ENCODE measurements at places on chromosomes 5 and 9. TPM values are rescaled to one million over a fixed set of nuclear protein-coding genes. Genes with fewer than 3 reads are reported as not detected.

- H3K4me1 ChIP-seq = no peaks in the 10 kb centered on the region
- no peak for DNase-seq
- H3K36me3 ChIP-seq = no peaks in the 10 kb centered on the region
- peaks cover 32% of the 10 kb centered on the region for H3K27me3 ChIP-seq
- no peak overlapping the region for H3K27ac ChIP-seq
- H3K4me3 ChIP-seq = no peak overlapping the region
These were observed 64.7 kb upstream of the SPOCK1 start for GRCh38 chr5:137563646-137564397.

DNA sequence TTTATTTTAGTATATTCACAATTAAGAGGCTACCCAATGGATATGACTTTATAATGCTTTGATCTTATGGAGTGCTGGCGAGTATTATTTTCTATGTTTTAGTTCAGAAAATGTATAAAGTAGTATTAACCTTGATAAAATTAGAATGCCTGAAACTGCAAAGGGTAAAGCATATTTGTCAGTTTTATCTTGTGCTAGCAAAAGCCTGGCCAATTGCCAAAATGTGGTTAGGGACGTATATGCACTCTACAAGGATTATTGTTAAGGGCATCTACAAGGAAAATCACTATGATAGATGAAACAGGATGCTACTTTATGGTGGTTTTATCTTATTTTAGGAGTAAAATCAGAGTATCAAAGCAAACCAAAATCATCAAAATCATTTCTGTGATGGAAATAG is 281.7 kb downstream of the CCDC171 start:
- no peak overlapping the region for H3K4me3 ChIP-seq
- DNase-seq = no peak
- H3K36me3 ChIP-seq = no peaks in the 10 kb centered on the region
- no peaks in the 10 kb centered on the region for H3K4me1 ChIP-seq

- no peaks in the 10 kb centered on the region for H3K27me3 ChIP-seq
- H3K4me1 ChIP-seq = peaks cover 87% of the 10 kb centered on the region
- peaks cover 63% of the 10 kb centered on the region for H3K36me3 ChIP-seq
- DNase-seq = no peak
- H3K27ac ChIP-seq = peak overlapping the region; percentile 91
- H3K4me3 ChIP-seq = peak overlapping the region; percentile 62
These were observed 43.9 kb downstream of the FNBP1 start for GRCh38 chr9:129999141-129999510.

- H3K4me3 ChIP-seq = no peak overlapping the region
- no peak overlapping the region for H3K27ac ChIP-seq
- H3K36me3 ChIP-seq = no peaks in the 10 kb centered on the region
- H3K27me3 ChIP-seq = no peaks in the 10 kb centered on the region
- H3K4me1 ChIP-seq = no peaks in the 10 kb centered on the region
These were observed 250.1 kb downstream of the FAM170A start for GRCh38 chr5:119879446-119879845.

- H3K36me3 ChIP-seq = no peaks in the 10 kb centered on the region
- H3K27me3 ChIP-seq = no peaks in the 10 kb centered on the region
- no peak overlapping the region for H3K4me3 ChIP-seq
- DNase-seq = no peak
- no peaks in the 10 kb centered on the region for H3K4me1 ChIP-seq
These were observed 40.7 kb downstream of the LHFPL2 start for GRCh38 chr5:78607864-78608263.

The DUSP1 gene
- polyA plus RNA-seq = 258 TPM

The TMEM174 gene
- polyA plus RNA-seq = not detected

DNA sequence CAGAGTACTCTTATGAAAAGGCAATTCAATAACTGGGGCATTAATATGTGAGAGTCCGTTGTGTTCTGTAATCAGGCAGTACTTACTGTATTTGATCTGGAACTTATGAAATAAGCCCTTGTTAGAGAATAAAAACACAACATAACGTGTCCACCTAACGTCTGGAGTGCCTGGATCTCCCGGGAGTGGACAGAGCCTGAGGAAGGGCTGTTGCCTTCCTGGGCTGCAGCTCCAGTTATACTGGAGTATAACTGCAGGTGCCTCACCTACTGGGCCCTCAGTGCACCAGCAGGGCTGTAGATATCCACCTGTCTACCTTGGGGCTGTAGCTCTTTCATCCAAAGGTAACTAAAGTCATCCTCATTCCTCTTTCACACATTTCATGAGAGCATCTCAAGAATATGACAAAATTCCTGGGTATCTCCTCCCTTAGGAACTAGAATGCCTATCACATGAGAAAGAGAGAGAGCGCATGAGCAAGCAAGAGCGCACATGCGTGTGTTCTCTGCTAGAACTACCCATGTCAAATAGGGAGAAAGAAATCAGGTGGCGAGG is 200.1 kb downstream of the GAPVD1 start:
- H3K27ac ChIP-seq = no peak overlapping the region
- H3K4me1 ChIP-seq = no peaks in the 10 kb centered on the region
- no peaks in the 10 kb centered on the region for H3K27me3 ChIP-seq

DNA sequence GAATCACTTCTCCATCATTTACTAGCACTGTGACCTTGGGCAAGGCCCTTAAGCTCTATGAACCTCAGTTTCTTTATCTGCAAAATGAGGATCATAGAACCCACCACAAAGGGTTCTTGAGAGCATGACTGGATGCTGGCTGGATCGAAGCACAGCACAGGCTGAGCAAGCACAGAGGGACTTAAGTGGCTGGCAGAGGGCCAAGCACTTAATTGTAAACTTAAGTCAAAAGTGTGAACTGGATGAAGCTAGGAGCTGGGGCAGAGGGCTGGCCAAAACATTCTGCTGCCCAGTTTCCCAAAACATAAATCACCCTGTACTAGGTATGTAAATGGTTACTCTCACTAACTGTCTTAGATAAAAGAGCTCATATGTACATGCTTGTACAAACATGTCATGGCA is 112.3 kb upstream of the WWC1 start:
- no peak overlapping the region for H3K27ac ChIP-seq
- no peak for DNase-seq
- H3K4me3 ChIP-seq = no peak overlapping the region
- H3K27me3 ChIP-seq = no peaks in the 10 kb centered on the region
- no peaks in the 10 kb centered on the region for H3K4me1 ChIP-seq

GRCh38 chr9:135346438-135347050 is 133.0 kb upstream of the PPP1R26 start:
- H3K27ac ChIP-seq = no peak overlapping the region
- H3K27me3 ChIP-seq = no peaks in the 10 kb centered on the region
- no peaks in the 10 kb centered on the region for H3K36me3 ChIP-seq
- H3K4me1 ChIP-seq = no peaks in the 10 kb centered on the region

The PAX5 gene
- polyA plus RNA-seq = not detected

DNA sequence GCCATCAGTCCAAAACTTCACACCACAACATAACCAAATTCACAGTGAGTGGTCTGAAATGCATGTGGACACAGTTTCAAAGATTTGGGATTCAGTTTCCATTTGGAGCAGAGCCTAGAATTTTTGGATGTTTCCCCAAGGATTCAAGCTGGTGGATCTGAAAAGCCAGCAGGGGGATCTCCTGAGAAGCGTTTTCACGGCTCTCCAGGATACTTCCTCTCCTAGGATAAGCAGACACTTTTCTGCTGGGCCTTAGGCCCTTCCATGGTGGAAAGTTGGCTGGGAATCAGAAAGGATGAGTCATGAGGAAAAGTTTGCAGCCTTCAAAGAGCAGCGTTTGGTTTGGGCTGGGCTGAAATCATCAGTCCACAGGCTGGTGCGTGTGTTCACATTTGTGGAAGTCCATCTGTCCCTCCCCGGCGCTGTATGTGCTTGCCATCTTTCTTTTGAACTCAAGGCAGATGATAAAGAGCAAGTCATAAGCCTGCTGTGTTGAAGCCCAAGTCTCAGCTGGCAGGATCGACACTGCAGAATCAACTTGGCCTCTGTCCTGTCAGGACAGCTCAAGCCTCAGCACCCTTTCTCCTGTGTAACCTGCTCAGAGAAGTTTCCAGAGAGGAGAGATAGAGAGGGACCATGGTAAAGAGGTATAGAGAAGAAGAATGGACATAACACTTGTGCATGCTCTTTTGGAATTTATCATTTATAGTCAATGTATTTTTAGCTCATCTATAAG is 152.6 kb upstream of the MSX2 start:
- no peak for DNase-seq
- H3K27ac ChIP-seq = no peak overlapping the region
- no peaks in the 10 kb centered on the region for H3K36me3 ChIP-seq
- peaks cover 18% of the 10 kb centered on the region for H3K27me3 ChIP-seq
- no peaks in the 10 kb centered on the region for H3K4me1 ChIP-seq

- H3K36me3 ChIP-seq = no peaks in the 10 kb centered on the region
- H3K27me3 ChIP-seq = peaks cover 5% of the 10 kb centered on the region
- peak; percentile 30 for DNase-seq
- H3K4me1 ChIP-seq = peaks cover 3% of the 10 kb centered on the region
- H3K27ac ChIP-seq = peak overlapping the region; percentile 2
- H3K4me3 ChIP-seq = no peak overlapping the region
These were observed 26.3 kb downstream of the SPZ1 start for GRCh38 chr5:80346055-80346454.

DNA sequence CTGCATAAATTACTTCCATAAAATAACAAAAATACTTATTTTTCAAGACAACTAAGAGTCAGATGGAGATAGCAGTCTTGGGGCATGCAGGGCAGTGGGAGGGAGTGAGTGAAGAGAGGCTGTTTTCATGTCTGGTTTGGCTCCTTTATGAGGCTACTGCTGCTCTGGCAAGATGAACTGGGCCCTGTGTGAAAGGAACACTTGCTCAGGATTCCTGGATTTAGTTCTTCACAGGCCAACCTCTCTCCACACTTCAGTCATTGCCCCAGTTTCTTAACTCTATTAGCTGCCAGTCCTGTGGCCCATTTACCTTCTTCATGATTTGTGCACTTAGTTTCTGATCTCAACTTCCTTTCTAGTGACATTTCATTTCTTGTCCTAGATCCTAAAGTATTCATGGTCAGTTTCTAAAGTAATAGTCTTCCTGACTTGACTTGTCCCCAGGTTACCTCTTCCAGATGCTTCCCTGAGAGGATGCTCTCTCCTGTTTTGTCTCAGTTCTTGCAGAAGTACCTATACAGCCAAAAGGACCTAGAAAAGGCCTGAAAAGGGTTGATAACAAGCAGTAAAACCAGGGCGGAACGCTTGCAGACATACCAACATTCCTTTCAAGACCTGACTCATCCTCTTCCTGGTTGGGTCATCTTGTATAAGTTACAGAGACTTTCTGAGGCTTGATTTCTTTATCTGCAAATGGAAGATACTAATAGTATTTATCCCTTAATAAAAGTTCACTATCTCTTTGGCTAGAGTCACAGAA is 77.0 kb upstream of the ZFAND5 start:
- H3K36me3 ChIP-seq = no peaks in the 10 kb centered on the region
- no peaks in the 10 kb centered on the region for H3K27me3 ChIP-seq
- DNase-seq = no peak
- no peak overlapping the region for H3K4me3 ChIP-seq
- H3K27ac ChIP-seq = no peak overlapping the region
- peaks cover 19% of the 10 kb centered on the region for H3K4me1 ChIP-seq

DNA sequence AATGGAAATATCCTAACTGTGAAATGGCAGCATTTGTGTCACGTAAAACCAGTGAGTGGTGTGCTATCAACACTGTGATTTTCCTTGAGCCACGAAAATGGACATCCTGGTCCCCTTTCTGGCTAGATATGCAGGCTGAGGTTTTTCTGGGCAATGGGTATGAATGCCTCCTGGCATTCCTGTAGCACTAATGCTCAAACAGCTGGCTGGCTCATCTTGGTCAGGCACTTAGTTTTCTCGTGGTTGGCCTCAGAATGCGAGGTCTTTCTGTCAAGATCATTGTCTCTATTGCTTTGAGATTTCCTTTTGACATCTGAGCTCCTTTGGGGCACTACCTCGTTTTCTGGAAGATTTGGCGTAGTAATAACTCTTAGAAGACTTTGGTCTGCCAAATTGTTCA is 15.6 kb downstream of the SLC1A3 start:
- H3K4me1 ChIP-seq = no peaks in the 10 kb centered on the region
- peaks cover 12% of the 10 kb centered on the region for H3K27me3 ChIP-seq
- H3K36me3 ChIP-seq = no peaks in the 10 kb centered on the region
- no peak for DNase-seq

DNA sequence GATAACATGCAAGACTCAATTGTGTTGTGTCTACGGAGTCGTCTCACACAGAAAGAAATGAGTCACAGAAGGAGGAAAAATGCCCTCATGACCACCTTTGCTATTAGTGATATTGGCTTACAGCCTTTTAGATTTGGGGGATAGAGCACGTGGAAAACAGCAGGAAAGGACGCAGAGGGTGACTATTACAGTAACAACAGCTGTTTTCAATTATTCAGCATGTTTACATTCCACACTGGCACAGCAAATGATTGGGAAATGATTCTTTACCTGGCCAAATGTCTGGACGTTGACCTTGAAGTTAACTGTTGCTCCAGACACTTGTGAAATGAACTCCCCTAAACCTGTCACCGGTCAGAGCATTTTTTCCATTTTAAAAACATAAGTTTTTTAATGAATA is 46.8 kb downstream of the APTX start:
- no peak overlapping the region for H3K27ac ChIP-seq
- no peak for DNase-seq
- H3K27me3 ChIP-seq = peaks cover 2% of the 10 kb centered on the region
- peaks cover 32% of the 10 kb centered on the region for H3K36me3 ChIP-seq
- no peak overlapping the region for H3K4me3 ChIP-seq

GRCh38 chr9:113886466-113886865 is 10.4 kb downstream of the ZNF618 start:
- DNase-seq = no peak
- H3K27me3 ChIP-seq = peaks cover 4% of the 10 kb centered on the region
- H3K36me3 ChIP-seq = peaks cover 2% of the 10 kb centered on the region
- H3K4me1 ChIP-seq = peaks cover 17% of the 10 kb centered on the region
- peak overlapping the region; percentile 79 for H3K4me3 ChIP-seq

DNA sequence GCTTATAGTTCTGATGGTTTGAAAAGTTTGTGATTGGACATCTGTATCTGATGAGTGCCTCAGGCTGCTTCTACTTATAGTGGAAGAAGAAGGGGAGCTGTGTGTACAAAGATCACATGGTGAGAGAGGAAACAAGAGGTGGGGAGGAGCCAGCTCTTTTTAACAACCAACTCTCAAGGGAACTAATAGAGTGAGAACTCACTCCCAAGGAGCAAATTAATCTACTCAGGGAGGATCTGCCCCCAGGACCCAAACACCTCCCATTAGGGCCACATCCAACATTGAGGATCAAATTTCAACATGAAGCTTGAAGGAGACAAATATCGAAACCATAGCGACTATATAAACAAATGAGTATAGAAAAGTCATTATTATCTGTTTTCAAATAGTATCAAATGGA is 64.7 kb upstream of the PRLR start:
- H3K4me1 ChIP-seq = no peaks in the 10 kb centered on the region
- DNase-seq = no peak
- H3K36me3 ChIP-seq = peaks cover 1% of the 10 kb centered on the region

GRCh38 chr5:68418680-68419079 is 203.1 kb downstream of the PIK3R1 start:
- H3K27me3 ChIP-seq = no peaks in the 10 kb centered on the region
- H3K4me3 ChIP-seq = no peak overlapping the region
- no peak overlapping the region for H3K27ac ChIP-seq
- H3K36me3 ChIP-seq = no peaks in the 10 kb centered on the region
- DNase-seq = no peak
- H3K4me1 ChIP-seq = peaks cover 4% of the 10 kb centered on the region

- no peaks in the 10 kb centered on the region for H3K4me1 ChIP-seq
- no peak overlapping the region for H3K27ac ChIP-seq
- no peaks in the 10 kb centered on the region for H3K27me3 ChIP-seq
- H3K4me3 ChIP-seq = no peak overlapping the region
- no peak for DNase-seq
These were observed 462.0 kb upstream of the CLINT1 start for GRCh38 chr5:158320934-158321333.

Measured in naive thymus-derived CD8-positive, alpha-beta T cell (primary cell).